Kidney (tissue), 22 donors: ENCODE measurements at places on chromosomes 11 and 22. TPM values are rescaled to one million over a fixed set of nuclear protein-coding genes. Genes with fewer than 3 reads are reported as not detected.

DNA sequence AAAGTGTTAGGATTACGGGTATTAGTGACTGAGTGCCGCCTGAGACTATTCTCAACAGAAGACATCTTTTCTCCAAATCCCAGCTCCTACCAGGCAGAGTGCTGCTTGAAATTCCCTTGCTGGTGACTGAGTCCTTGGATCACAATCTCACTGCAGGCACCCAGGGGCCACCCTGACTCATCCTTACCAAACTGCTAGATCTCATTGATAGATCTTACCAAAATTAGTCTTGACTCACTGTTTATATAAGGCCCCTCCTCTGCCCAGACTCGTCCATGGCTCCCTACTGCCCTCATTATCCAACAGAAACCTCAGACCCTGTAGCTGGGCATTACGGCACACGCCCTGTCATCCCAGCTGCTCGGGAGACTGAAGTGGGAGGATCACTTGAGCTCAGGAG, 14.7 kb downstream of the TBC1D10A start:
- no peak for DNase-seq

DNA sequence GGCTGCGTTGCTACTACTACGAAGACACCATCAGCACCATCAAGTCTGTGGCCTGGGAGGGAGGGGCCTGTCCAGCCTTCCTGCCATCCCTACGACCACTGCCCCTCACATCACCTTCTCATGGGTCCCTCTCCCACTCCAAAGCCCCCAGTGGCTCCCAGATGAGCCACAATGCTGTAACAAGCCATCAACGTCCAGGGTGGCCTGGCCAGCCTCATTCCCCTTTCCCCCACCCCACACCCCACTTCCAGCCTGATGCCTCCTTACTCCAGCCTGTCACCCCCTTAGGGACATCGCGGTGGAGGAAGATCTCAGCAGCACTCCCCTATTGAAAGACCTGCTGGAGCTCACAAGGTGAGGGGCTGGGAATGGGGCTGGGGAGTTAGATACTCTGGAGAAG, 14.9 kb downstream of the NCF4 start:
- DNase-seq: no peak

DNA sequence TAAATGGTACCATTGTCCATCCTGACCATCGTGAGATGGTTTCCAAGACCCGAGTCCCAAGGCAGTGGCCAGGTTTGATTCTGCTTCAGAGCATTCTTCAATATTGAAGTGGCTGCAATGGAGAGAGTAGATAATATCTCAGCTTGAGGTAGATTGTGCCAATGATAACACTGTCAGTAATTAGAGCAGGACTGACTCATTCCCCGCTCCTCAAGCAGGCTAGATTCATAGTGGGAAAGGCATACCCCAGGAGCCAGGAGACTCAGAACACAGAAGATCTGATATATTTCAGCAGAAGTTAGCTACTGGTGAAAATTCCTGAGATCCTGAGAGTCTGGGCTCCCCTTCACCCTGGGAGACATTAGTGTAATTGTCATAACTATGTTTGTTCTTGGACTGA, 55.6 kb upstream of the LARGE1 start:
- DNase-seq: no peak

- no peak for DNase-seq
Measured at GRCh38 chr11:127138613-127139012, 138.0 kb upstream of the KIRREL3 start.

GRCh38 chr11:17407575-17407974, 19.1 kb upstream of the KCNJ11 start:
- peak; percentile 41 for DNase-seq

DNA sequence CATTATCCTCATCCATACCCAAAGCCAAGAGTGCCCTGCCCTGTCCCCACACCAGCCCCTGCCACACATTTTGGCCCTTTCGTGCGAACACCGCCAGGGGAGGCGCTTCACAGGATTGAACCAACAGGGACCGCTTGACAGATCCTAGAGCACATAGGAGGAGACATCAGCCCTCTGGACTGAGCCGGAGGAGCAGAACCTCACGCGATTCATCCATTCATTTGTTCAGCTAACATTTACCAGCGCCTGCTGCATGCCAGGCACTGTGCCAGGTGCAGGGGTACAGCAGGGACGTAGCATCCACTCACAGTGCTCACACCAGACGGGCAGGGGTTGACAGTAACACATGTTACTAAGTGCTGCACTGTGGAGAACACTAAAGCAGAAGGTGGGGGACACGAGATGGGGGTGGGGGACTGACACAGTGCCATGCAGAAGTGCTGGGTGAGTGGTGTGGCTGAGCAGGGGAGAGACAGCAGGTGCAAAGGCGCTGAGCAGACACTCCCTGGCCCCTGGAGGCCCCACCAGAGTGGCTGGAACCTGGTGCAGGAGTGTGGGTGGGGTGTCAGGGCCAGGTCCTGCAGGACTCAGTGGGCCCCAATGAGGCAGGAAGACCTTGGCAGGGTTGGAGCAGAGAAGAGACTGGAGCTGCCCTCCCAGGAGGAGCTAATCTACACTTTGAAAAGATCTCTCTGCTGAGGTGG, 3.4 kb downstream of the GNAZ start:
- no peak for DNase-seq

DNA sequence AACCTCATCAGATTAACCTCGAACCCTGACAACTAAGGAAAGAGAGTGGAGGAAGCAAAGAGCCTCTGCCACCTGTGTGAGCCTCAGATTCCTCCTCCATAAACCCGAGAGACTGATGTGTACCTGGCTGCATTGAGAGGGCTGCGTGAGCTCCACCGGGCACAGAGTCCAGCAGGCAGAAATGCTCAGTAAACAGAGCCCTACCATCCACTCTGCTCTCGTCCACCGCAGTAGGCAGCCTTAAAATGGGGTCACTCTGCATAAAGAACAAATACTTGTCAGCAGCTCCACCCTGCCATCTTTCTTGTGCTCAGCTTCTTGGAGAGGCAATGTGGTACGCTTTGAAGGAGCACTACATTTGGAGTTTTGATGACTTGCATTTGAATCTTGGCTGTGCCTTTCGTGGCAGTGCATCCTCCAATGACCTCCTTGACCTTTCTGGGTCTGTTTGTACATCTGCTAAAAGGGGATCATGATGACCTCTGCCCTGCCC, 43.0 kb upstream of the CD5 start:
- no peak for DNase-seq

DNA sequence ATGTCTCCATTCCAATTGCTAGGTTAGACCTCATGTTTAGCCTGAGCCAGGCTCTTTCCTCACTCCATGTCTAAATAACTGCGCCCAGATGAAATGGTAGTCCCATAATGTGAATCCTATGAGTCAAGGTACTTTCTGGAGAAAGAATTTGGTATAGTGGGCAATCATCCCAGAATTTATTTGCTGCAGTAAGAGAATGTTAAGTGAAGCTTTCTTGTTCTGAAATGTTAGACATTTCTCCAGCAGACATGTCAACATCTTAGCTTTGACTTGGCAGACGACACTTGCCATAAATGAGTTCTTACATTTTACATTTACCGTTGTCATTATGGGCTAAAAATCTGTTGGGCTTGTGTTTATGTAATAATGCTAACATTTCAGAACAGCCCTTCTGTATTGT, 165.2 kb downstream of the PGR start:
- DNase-seq: no peak

GRCh38 chr22:37521236-37521739, 2.1 kb upstream of the CARD10 start:
- no peak for DNase-seq

DNA sequence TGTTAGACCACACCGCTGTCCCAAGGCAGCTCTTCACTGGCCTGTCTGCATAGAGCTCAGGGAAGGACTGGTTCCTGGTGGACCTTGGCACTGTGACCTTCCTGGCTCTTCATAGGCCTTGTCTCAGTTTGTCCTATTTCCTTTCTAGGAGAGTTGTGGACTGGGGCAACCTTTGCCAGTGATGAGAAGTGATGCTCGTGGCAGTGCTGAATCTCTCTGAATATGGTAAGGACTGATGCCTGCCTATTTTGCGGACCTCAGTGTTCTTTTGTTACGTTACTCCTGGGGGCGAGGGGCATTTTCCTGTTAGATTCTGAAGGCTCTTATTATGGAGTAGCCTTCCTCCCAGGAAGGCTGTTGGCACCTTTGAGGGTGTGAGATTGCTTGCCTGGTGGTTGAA, 24.2 kb downstream of the CABIN1 start:
- no peak for DNase-seq

DNA sequence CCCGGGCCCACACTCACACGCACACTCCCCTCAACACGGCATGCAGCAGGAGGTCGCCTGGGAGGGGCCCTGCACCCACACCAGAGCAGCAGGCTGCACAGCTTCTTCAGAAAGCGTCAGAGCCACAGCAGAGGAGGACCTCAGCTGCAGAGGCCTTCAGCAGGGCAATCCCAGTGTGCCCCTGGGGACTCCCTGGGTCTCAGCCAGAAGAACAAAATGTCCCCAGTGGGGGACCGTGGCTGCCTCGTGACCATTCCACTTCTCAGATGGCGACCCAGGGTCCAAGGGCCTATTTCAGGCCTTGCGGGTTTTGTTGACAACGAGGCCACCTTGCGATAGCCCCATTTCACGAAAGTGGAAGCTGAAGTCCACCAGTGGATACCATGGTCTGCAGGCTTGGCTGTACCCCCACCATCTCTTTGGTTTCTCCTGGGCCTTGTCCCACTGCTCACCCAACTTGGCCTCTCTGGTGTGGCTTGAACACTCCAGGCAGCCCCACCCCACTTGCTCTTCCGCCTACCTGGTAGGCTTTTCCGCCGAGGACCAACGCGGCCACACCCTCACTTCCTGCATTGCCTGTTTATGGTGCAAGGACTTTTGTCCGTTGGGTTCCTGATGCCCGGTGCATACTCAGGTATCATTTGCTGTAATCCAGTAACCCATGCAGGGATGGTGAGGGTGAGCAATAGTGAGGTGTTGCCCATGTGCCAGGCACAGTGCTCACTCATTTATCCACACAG, 38.1 kb downstream of the MB start:
- DNase-seq: no peak

DNA sequence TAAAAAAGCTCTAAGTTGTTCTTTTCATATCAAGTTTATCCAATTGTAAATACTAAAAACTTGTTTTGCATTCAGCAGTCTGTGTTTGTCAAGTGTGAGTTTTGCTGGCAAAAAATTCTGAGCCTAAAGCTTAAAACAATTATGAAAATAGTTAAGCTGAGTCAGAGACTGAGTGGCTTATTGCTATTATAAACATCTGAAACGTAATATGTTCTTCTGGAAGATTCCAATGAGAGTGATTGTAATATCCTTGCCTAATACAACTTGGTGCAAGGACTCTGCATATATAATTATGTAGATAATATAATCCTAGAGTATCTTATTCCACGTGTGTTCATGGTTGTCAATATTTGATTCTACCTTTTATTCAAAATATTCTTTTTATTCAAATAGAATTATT, 14.1 kb upstream of the NUP50 start:
- DNase-seq: no peak

DNA sequence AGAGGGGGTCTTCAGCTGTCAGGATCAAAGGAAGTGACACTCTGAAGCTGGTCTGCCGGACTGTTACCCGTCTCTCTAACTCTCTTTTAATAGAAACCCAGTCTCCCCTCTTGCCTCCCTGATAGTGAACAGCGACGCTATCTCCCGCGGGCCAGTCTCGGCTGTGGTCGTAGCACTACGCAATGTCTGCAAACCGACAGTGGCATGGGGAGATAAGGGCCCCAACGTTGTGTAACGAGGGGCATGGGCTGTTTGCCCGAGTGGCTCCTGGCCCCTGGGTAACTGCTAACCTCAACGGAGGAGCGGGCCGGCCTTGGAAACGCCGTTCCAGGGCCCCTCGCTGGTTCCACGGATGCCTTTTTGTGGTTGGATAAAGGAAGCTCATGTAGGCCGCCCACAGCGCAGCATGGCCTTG, 23.3 kb downstream of the ZBTB16 start:
- no peak for DNase-seq

- DNase-seq: no peak
Measured at GRCh38 chr22:44102856-44103255, 77.9 kb upstream of the PARVG start.

- no peak for DNase-seq
Measured at GRCh38 chr22:27224485-27225374, 567.3 kb downstream of the MIAT start.

GRCh38 chr11:61071913-61072312, 30.4 kb upstream of the CD5 start:
- DNase-seq: no peak

- no peak for DNase-seq
Measured at GRCh38 chr11:125494031-125494360, 2.1 kb downstream of the FEZ1 start.

Gene MS4A15
- not detected for total RNA-seq

Gene DEFB131B
- total RNA-seq: not detected

Gene ASCL2
- total RNA-seq: 5.0 TPM

Gene MFRP
- not detected for total RNA-seq
